ENCODE measurements at places on chromosomes 2 and 18.

GRCh38 chr2:30372826-30373225, 74.2 kb upstream of the LCLAT1 start:
- no peak for DNase-seq

GRCh38 chr2:38423763-38424162, 46.7 kb upstream of the ATL2 start:
- DNase-seq = no peak

DNA sequence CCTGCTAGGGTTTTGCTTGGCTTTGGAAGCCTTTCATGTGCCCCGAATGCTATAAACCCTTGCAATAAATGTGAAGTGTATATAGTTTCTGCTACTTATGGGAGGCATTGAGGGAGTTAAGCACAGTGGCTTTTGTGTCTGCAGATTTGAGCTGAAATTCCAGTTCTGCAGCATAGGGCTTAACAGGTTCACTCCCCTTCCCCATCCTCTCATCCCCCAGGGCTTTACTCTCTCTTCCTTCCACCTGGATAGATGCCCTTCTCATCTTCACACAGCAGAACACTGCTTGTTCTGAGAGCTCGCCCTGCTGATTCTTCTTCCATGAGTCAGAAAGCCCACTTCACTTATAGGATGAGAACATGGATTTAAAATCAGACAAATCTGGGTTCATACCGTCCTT, 37.2 kb downstream of the SOX11 start:
- peak; percentile 73 for DNase-seq

- DNase-seq = peak; percentile 81
Measured at GRCh38 chr2:105378276-105378840, 20.5 kb downstream of the FHL2 start.

DNA sequence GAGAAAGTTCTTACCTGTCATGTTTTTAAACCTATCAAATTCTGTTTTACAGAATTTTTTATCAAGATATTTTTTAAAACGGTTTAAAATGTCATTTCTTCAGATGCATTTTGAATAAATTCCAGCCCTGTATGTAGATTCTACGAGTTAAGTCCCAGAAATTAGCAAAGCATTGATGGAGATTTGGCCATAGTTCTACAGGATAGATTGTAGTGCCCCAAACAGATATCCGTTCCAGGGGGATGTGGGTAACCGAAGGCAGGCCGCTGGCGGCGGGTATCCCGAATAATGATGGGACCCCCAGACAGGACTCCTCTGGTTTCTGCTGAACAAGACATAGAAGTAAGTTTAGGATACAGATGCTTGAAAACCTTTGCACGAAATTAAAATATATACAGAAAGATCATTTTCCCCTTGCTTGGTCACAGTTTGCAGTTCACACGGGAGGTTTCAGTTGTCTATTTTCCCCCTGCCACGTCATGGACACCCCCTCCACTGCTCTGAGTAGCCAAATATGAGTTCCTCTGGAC, 755 bp downstream of the NOL4 start:
- peak; percentile 1 for DNase-seq

DNA sequence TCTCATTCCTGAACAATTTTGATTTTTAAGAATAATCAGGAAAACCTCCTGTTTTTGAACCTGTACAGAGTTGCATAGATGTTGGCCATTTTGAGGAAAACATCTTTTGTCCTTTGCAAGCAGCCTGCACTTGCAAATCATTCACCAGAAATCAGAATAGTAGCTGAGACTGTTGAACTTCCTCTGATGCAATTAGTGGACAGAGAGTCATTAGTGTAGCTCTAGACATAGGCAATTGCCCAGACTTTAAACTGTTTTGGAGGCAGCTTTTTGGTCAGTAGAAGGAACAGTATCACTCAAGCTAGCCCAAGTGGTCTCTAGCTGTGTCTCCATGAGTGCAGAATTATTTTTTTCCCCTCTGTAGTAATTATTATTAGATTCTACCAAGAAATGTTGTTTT, 326.1 kb downstream of the PIK3C3 start:
- DNase-seq = no peak

DNA sequence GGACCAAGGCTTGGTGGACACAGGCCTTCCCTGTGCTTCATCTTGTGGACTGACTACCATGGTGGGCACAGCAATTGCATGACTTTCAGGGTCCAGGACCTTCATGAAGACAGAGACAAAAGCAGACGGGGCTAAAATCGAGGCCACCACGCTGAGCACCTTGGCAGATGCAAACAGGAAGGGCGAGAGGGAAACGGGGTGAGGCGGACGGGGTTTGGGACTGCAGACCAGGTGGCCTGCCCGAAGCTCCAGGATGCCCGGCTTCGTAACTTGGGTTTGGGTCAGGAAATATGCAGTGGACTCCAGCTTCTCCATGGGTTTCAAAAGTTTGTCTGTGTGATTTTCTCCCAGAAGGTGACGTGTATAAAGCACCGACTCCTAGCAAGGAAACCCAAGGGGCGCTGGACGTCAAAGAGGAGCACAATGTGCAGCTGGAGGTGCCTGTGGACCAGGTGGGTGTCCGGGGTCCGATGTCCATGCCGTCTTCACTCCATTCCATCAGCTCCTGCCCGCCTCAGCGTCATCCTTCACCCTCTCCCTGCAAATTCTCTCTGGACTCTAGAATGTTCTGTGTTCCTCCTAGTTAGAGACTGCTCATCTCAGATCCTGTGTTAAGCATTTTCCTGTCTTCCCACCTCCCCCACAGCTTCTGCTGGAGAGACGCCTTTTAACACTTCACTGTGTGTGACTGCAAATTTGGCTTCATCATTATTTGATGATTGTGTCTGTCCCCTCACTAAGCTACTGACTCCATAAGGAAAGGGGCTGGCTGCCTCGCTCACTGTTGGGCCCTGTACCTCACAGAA, 65.8 kb downstream of the DCDC2C start:
- no peak for DNase-seq

DNA sequence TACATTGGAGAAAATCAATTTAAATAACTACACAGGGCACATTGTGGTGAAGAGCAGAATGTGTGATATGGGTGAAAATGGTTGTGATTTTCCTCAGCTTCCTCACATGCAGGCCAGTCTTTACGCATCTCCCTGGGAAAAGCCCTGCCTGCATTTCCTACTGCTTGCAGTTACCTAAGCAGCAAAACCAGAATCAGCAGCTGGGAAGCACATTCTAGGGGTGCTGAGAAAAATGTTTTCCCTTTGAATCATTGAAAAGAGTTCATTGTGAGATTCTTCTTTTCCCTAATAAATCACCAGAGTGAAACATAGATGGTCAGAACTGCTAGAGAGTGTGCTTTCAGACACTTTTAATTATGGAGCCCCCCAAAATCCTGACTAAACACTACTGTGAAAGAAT, 656.0 kb downstream of the TDRD15 start:
- no peak for DNase-seq

DNA sequence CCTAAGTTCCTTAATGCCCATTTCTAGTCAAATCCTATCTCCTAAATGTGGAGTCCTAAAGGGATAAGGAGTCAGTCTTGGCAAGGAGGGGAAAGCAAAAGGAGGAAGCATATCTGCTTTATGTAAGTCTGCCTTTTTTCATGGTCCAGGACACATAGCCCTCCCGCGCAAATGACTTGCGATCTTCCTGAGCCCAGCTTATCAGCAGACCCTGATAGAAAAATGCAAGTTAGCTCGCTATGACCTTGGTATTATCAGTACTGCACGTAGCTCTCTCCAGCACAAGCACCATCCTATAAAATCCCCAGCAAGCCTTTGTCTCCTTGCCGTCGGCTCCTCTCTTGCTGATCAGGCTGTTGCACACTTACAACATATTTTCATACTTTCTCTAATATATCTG, 281.4 kb upstream of the KCNH7 start:
- DNase-seq = peak; percentile 14

DNA sequence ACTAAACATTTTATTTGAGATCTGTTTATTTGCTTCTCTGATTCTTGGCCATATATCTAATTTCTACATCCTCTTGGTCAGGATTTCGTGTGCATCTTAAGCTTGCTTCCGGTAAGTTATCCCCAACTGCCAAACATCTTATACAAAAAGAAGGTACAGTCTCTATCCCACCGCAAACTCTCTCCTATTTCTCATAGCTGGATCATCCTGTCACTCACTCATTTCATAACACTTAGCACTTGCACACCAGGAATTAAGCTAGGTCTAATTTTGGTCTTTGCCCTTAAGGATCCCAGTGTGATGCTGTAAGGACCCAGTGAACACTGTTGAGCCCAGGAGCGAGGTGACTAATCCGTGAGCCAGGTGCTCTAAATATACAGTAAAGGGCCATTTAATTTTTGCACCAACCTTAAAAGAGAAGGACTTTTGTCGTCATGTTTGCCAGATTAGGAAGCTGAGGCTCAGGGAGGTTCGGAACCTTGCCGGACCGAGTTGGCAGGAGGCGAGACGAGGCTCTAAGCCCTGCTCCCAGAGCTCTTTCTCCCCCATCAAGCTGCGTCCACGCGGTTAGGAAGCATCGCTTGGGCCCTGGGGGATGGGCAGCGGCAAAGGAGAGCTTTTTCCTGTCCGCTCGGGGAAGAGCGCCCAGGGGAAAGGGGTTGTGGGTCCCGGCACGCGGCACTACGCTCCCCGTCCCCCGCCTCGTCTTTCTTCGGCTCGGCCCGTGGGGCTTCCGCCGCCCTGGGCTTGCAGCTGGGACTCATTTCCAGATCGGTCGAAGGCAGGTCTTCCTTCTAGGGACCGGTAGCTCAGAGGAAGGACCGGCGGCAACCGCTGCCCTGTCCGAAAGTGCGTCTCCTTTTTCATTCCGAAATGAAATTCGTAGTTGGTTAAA, 4.1 kb upstream of the ITPRIPL1 start:
- DNase-seq = peak; percentile 60

DNA sequence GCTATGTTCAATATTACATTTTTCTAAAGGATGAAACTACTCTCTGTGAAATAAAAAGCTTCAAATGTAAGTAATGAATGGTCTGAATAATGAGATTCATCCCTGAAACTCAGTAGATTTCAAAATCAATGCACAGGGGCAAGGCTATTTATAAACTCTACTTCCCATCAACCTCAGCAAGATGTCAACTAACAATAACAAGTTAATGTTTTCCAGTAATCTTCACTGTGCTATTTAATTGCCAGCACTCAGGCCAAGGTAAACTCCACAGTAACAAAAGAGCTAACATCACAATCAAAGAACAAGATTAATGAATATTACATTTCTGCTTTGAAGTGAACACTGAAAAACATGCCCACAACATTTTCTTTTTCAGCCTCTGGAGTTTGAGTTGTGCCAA, 144.3 kb upstream of the ZFP36L2 start:
- DNase-seq = no peak

GRCh38 chr2:219630770-219631405, 3.5 kb downstream of the SLC4A3 start:
- no peak for DNase-seq

GRCh38 chr2:65714866-65715265, 282.5 kb upstream of the SPRED2 start:
- DNase-seq = no peak

- DNase-seq = no peak
Measured at GRCh38 chr2:54541995-54542394, 85.9 kb downstream of the SPTBN1 start.

- DNase-seq = no peak
Measured at GRCh38 chr2:82795446-82795845, 1663.6 kb downstream of the SUCLG1 start.

- no peak for DNase-seq
Measured at GRCh38 chr2:142954493-142954892, 77.0 kb downstream of the KYNU start.

GRCh38 chr2:66428986-66429612, 5.8 kb upstream of the MEIS1 start:
- DNase-seq = peak; percentile 55

DNA sequence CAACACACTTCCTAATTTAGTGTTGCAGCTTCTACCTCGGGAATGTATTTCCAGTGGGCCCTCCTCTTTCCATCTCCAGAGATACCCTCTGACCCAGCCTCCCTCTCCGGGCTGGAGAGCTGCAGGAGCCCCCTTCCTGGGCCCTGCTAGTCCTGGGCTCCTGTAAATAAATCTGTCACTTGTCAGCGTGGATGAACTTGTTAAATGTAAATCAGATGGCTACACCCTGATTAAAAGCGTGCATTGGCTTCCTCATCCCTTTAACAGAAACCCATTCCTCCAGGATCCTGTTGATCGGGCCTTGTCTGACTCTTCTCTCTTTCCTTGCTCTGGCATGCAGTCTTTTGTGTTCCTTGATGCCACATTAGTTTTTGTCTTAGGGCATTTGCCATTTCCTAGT, 2.4 kb downstream of the ZNF236 start:
- no peak for DNase-seq

DNA sequence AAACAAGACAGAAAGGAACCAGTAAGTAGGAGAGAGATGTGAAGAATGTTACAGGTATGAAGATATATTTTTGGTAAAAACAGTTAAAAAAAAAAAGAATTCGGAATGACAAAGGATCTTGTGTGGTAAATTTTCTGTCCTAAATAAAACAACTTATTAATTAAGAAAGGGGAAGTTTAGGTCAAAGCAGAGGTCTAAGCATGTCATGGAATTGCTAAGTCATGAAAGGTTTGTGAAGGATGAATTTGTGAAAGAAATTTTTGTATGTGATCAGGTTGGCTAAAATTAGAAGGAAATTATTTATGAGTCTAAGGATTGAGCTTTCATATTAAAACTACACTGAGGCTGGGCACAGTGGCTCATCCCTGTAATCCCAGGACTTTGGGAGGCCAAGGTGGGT, 11.1 kb upstream of the ALPG start:
- no peak for DNase-seq

- DNase-seq = no peak
Measured at GRCh38 chr18:65936678-65937077, 185.9 kb downstream of the CDH7 start.

DNA sequence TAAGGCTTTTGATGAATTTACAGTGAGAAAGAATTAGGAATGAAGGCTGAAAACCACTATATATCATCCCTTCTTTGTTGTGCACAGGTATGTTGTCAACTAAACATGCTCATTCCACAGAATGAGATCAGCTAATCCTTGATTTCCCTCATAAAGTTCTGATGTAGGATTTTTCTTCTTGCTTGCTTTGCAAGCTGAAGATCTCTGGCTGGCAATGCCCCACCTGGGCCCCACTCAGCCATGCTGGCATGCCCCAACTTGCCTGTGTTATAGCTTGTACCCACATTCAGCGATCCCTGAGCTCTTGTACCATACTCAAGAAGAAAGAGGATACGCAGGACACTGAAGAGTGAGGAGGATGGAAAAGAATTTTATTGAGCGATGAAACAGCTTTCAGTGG, 18.0 kb upstream of the SERPINB11 start:
- no peak for DNase-seq
